ENCODE measurements at places on chromosomes 7 and 10.

GRCh38 chr7:44958645-44959344, 20.0 kb downstream of the MYO1G start:
- no peak for DNase-seq

DNA sequence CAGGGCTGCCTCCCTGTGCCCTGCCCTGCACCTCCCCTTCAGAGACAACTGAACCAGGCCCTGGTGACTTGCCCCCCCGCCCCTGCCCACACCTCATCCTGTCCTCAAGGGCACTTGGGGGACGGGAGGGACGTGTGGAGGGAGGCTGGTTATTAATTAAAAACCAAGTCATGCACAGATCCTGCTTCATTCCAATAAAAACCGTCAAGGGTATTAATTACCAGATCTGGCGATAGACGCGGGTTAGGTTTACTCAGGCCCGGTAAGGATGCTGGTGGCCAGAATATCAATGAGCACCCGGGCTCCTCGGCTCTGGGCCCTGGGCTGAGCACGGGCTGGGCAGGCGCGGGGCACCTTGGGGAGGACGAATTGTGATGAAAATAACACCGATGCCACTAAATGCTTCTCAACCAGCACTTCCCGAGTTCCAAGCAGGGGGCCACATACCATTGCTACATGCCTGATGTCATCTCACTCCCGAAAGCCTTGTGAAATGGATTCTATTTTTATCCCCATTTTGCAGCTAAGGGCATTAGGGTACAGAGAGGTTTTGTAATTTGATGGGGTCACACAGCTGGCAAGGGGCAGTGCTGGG, 24.5 kb upstream of the GTF2IRD1 start:
- DNase-seq = no peak

GRCh38 chr10:50576245-50576815, 47.4 kb downstream of the SGMS1 start:
- DNase-seq = no peak

GRCh38 chr10:117320050-117320665, 55.1 kb downstream of the PDZD8 start:
- DNase-seq = no peak

GRCh38 chr7:16260236-16260728, 161.1 kb downstream of the CRPPA start:
- no peak for DNase-seq

DNA sequence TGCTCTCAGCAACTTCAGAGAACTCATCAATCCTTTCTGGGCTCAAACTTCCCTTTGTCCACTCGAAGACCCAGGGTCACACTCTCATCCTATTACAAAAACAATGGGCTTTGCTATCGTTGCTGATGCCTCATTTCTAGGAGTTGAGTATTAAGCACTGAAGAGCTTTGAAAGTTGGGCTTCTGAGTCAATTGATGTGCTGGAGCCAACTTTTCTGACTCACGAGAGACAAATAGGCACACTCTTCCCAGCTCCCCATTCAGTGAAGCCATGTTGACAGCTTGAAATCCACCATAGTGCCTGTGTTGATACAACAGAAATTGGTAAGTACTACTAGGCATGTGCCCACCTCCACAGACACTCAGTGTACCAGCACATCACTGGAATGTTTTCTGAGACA, 97.5 kb upstream of the PRSS58 start:
- no peak for DNase-seq

DNA sequence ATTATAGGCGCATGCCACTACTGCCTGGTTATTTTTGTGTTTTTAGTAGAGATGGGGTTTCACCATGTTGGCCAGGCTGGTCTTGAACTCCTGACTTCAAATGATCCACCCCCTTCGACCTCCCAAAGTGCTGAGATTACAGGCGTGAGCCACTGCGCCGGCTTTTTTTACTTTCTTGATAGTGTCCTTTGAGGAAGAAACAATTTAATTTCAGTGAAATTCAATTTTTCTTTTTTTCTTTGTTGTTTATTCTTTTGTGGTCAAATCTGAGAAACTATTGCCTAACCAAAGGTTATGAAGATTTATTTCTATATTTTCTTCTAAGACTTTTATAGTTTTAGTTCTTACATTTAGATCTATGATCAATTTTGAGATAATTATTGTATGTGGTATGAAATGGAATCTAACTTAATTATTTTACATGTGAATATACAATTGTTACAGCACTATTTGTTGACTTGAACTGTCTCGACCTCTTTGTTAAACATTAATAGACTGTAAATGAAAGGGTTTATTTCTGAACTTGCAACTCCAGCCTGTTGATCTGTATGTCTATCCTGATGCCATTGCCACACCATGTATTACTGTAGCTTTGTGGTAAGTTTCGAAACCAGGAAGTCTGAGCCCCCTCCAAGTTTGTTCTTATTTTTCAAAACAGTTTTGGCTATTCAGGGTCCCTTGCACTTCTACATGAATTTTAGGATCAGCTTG, 19.8 kb upstream of the RASSF4 start:
- DNase-seq = peak; percentile 4

DNA sequence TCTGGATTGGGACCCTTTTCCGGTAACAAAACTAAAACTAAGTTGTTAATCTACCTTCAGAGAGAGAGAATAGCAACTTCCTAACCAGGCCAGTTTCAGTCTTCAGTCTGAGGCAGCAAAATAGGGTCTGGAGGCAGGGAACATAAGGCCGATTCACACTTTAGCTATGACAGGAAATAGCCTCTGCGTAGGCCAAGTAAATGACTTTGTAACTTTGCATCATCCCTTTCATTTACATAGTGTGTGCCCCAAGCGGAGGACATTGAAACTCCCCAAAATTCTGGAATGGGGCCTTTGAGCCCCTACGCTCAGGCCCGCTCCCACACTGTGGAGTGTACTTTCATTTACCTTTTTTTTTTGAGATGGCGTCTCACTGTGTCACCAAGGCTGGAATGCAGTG, 1.7 kb upstream of the UPP1 start:
- no peak for DNase-seq

DNA sequence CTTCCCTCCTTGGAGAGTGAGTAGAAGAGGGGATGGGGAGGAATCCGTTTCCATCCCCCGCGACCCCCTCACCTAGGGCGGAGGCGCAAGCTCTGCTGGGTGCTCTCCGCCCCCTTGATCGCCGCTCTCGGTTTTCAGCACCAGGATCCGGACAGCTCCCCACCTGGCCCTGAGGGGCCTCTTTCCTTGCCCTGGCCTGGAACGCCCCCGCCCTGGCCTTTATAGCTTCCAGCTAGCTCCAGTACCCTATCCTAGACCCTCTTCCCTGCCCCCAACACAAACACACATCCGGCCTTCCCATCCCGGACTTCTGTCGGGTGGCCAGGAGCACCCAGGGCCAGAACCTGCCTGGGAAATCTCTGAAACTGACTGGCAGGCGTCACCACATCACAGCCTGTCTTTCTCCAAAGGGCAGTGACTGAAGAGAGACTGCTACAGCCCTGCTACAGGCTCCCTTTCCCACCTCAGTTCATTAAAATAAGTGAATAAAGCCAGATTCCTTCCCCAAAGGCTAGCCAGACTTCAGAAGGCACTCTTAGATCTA, 72.3 kb upstream of the LEP start:
- no peak for DNase-seq

DNA sequence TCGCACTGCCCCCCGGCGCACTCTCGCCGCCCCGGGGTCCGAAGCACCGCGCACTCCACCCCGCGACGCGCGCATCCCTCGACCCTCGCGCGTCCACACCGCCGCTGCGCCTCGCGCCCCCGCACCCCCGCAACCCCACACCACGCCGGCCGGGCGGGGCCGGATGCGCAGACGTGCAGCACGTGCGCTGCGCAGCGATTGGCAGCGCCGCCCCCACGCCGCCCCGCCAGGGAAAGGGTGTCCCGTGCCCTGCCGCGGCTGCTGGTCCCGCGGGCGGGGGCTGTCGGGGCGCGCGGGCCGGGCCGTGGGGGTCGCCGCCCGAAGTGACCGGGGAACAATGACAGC, 53.7 kb upstream of the KDM7A start:
- peak; percentile 84 for DNase-seq

- no peak for DNase-seq
These were observed 75.3 kb downstream of the INPP5A start for GRCh38 chr10:132612571-132613504.

- peak; percentile 48 for DNase-seq
These were observed 13.8 kb upstream of the INPP5A start for GRCh38 chr10:132523561-132524442.

DNA sequence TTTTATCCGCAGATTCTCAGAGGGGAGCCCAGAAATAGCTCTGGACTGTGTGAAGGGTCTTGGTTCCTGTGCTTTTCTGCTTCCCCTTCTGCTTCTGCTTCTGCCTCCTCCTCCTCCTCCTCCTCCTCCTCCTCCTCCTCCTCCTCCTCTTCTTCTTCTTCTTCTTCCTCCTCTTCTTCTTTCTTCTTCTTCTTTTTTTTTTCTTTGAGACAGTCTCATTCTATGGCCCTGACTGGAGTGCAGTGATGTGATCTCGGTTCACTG, 11.6 kb downstream of the PDZD7 start:
- DNase-seq = no peak

DNA sequence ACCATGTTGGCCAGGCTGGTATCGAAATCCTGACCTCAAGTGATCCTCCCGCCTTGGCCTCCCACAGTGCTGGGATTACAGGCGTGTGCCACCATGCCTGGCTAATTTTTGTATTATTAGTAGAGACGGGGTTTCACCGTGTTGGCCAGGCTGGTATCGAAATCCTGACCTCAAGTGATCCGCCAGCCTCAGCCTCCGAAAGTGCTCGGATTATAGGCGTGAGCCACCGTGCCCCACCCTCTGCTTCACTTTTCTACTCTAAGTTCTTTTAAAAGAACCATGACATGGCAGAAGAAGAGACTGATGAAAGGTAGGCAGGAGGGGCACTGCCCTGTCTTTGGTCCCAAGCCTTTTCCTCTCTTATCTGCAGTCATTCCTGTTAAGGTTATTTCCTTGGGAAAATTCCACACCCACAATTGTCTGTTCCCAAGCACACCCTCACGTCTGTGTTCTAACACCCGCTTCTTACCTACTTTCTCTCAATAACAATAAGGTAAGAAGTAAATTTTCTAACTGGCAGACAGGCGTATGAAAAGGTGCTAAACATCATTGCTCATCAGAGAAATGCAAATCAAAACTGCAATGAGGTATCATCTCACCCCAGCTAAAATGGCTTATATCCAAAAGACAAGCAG, 291.7 kb downstream of the DPP6 start:
- no peak for DNase-seq

DNA sequence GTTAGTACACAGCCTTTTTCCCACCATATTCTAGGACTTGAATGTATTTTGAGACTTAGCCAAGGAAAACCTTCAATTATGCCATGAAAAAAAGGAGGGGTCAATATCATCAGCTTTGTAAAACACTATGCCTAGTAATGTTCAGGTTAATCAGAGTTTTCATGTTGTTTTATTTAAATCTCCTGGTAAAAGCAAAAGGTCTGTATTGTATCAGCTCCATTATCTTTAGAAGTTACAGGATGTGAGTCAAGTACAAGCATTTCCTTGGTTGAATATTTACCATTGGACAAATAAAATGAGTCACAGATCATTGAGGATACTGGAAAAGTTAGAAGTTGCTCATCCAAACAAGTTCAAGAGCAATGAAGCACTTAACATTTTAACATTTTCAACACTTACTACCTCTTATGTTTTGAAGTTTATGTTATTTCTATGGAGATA, 89.9 kb upstream of the CAPZA2 start:
- no peak for DNase-seq

DNA sequence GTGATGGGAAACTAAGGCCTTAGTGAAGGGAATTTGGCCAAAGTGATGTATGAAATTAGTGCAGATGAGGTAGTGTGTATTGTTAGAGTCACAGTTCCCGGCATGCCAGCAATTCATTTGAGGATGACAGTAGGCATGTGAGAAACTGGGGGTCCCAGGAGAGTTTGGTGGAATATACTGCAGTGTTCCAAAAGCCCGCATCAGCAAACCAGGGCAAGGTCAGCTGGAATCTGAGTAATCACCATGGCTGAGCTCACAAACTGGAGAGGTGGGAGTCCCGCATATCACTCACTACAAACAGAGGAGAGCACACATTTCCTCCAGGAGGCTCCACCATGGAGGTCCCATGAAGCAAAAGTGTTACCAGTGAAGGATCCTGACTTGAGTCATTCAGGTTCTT, 740.7 kb downstream of the TNS3 start:
- DNase-seq = no peak

DNA sequence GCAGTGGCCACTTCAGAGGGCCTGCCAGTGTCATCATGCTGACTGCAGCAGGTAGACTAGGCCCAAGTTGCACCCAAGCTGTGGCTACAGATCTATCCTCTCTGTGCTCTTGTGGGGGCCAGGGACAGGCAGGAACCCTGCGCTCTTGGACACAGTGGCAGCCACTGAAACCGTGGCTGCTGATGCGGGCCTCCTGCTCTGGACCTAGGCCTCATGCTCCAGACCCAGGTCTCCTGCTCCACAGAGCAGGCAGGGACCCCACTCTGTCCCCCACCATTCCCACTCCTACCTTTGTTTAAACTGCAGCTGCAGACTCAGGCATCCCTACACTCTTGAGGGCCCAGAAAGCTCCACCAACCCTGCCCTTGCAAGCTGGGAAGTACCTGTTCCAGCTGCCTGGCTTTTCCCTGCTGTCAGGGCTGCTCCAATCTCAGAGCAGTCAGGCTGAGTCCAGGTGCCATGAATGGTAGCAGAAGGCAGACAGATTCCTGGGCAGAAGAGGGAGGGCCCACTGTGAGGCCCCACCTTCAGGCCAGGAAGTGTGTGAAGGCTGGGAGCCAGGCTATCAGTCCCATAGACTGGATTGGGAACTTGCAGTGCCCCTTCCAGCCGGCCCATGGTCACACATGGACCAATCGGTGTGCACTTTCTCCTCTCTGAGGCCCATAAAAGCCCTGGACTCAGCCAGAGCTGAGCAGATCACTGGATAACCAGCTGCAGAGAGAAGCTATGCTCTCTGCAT, 634.0 kb upstream of the SEMA3D start:
- no peak for DNase-seq

DNA sequence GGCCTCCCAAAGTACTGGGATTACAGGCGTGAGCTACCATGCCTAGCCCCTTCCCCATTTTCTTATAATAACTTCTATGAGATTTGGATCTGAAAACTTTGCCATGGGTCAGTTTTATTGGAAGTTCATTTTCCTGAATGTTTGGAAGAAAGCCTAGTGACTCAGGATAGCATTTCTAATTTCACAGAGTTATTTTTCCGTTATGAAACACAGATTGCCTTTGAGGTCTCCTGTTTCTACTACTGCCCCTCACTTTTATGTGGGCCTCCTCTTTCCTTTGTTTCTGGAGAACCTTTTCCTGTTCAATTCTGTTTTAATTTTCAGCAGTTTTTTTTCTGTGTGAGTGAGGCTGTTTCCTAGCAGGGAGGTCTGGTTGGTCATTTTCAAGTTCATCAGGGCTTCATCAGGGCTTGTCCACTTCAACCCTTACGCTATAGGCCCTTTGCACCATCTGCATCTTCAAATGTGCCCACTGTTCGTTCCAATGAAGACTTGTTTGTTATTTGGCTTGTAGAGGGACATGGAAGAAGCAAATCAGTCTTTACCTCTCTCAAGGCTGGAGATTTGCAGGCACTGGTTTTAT, 58.7 kb downstream of the BMPR1A start:
- DNase-seq = no peak
